ENCODE measurements at places on chromosomes 7 and 10. TPM values are rescaled to one million over a fixed set of nuclear protein-coding genes. Genes with fewer than 3 reads are reported as not detected.

- H3K27ac ChIP-seq, result no peak overlapping the region
- DNase-seq, result no peak
- no peaks in the 10 kb centered on the region for H3K4me1 ChIP-seq
- peaks cover 25% of the 10 kb centered on the region for H3K27me3 ChIP-seq
These were observed 46.4 kb upstream of the LEP start for GRCh38 chr7:128194533-128195282.

GRCh38 chr10:99958806-99959205 lies 50.9 kb downstream of the DNMBP start:
- no peak overlapping the region for H3K4me3 ChIP-seq
- H3K36me3 ChIP-seq, result peaks cover 33% of the 10 kb centered on the region
- H3K27me3 ChIP-seq, result no peaks in the 10 kb centered on the region
- H3K27ac ChIP-seq, result no peak overlapping the region
- peaks cover 6% of the 10 kb centered on the region for H3K4me1 ChIP-seq

GRCh38 chr7:29398011-29398410 lies 165.6 kb upstream of the PRR15 start:
- H3K27ac ChIP-seq, result no peak overlapping the region
- H3K27me3 ChIP-seq, result no peaks in the 10 kb centered on the region
- H3K4me1 ChIP-seq, result no peaks in the 10 kb centered on the region
- DNase-seq, result no peak
- peaks cover 11% of the 10 kb centered on the region for H3K36me3 ChIP-seq
- no peak overlapping the region for H3K4me3 ChIP-seq

VWDE gene
- total RNA-seq, result 3.0 TPM

DNA sequence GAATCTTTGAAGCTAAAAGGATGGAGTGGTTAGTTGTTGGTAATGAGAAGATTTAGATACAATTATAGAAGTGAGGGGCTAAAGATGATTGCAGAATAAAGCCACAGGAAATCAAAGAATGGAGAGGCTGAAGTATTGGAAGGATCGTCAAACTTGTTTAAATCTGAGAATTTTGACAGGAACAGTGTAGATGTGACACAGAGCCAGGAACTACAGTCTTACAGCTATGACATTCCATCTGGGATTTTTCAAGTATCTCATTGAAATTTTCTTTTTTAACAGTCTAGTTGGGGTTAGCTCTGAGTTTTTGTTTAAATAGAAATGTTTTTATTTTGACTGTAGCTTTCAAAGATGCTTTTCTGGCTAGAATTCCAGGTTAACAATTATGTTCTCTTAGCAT lies 181.4 kb downstream of the NRG3 start:
- H3K36me3 ChIP-seq, result no peaks in the 10 kb centered on the region
- no peak for DNase-seq
- H3K4me1 ChIP-seq, result peaks cover 6% of the 10 kb centered on the region
- H3K27ac ChIP-seq, result no peak overlapping the region

- no peaks in the 10 kb centered on the region for H3K36me3 ChIP-seq
- no peak overlapping the region for H3K4me3 ChIP-seq
- no peaks in the 10 kb centered on the region for H3K4me1 ChIP-seq
- no peak overlapping the region for H3K27ac ChIP-seq
- DNase-seq, result no peak
These were observed 164.5 kb downstream of the HERPUD2 start for GRCh38 chr7:35530124-35531109.

COL28A1 gene
- 0.29 TPM for total RNA-seq

- no peak overlapping the region for H3K4me3 ChIP-seq
- no peak overlapping the region for H3K27ac ChIP-seq
- no peaks in the 10 kb centered on the region for H3K27me3 ChIP-seq
- no peak for DNase-seq
These were observed 125.7 kb upstream of the CDK1 start for GRCh38 chr10:60652628-60653027.

HOXA4 gene
- 2.6 TPM for total RNA-seq

GRCh38 chr10:128364631-128365030 lies 238.4 kb upstream of the MKI67 start:
- H3K4me3 ChIP-seq, result no peak overlapping the region
- no peaks in the 10 kb centered on the region for H3K36me3 ChIP-seq
- no peak for DNase-seq
- H3K27ac ChIP-seq, result no peak overlapping the region

DNA sequence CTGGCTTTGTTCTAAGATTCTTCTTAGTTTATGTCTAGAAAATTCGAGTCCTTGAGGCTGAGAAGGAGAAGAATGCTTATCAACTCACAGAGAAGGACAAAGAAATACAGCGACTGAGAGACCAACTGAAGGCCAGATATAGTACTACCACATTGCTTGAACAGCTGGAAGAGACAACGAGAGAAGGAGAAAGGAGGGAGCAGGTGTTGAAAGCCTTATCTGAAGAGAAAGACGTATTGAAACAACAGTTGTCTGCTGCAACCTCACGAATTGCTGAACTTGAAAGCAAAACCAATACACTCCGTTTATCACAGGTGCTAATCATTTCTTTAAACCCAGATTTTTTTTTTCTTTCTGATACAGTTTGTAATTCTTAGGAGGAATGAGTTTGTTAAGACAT lies 6.7 kb downstream of the CEP55 start:
- H3K36me3 ChIP-seq, result peaks cover 26% of the 10 kb centered on the region
- H3K4me1 ChIP-seq, result peaks cover 27% of the 10 kb centered on the region
- H3K4me3 ChIP-seq, result no peak overlapping the region
- DNase-seq, result no peak
- H3K27ac ChIP-seq, result no peak overlapping the region

DNA sequence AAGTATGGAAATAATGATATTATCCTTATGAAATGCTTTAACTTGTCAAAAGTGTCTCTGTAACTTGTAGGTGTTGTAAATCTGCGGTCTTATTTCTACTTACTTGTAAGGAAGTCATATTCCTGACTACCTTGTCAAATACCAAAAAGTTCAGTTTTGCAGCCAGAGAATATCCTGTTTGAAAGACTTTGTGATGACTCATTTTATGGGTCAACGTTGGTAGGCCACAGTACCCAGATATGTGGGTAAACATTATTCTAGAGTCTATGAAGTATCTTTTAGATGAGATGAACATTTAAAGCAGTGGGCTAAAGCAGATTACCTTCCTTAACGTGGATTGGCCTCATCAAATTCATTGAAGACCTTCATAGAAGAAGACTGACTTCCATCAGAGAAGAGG lies 195.3 kb downstream of the PPP1R9A start:
- no peaks in the 10 kb centered on the region for H3K27me3 ChIP-seq
- no peaks in the 10 kb centered on the region for H3K36me3 ChIP-seq
- peaks cover 11% of the 10 kb centered on the region for H3K4me1 ChIP-seq
- no peak overlapping the region for H3K4me3 ChIP-seq
- peak; percentile 30 for DNase-seq
- H3K27ac ChIP-seq, result no peak overlapping the region

- no peak overlapping the region for H3K4me3 ChIP-seq
- no peaks in the 10 kb centered on the region for H3K36me3 ChIP-seq
- H3K27ac ChIP-seq, result no peak overlapping the region
- no peaks in the 10 kb centered on the region for H3K4me1 ChIP-seq
These were observed 39.0 kb downstream of the VSTM4 start for GRCh38 chr10:49076319-49076718.

DNA sequence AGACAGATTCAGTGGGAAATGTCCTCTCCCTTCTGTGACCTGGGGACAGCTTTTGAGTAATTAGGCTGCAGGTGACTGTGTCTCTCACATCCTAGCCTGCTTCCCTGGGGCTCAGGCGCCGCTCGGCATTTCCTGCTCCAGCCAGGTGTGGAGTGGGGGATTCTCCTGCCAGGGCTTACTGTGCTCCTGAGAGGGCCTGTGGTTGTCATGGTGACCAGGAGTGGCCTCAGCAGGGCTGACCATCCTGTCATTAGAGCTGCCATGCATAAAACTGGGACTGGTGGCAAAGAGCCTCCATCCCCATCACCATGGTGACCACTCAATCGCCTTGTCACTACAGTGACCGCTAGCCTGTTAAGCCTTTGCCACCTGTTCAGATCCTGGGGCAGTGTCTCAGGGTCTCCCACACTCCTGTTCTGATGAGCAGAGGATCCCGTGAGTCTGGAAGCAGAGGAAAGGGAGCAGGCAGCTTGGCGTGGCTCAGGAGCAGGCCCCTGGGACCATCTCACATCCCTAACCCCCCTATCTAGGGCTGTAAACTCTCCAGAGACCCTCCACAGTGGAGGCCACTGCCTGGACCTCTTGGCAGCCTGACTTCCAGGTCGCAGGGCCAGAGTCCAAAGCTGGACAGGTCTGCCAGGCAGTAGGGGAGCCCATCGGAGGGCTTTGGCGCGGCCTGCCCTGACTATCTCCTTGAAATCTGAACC lies at the start of gene GCK:
Gene GCK, minus strand, starts transcription at position 154 of the 707 bp plus-strand sequence. CDS start 486 bp downstream, outside the sequence.
- H3K36me3 ChIP-seq, result no peaks in the 10 kb centered on the region
- DNase-seq, result no peak
- no peak within 1 kb of the TSS for H3K27ac ChIP-seq

LIPM gene
- not detected for total RNA-seq

MEST gene
- total RNA-seq, result 39.0 TPM

GRCh38 chr10:63414481-63415260 lies 51.1 kb downstream of the JMJD1C start:
- H3K36me3 ChIP-seq, result peaks cover 6% of the 10 kb centered on the region
- no peak overlapping the region for H3K27ac ChIP-seq
- no peak for DNase-seq
- no peaks in the 10 kb centered on the region for H3K27me3 ChIP-seq
- H3K4me3 ChIP-seq, result no peak overlapping the region
- peaks cover 18% of the 10 kb centered on the region for H3K4me1 ChIP-seq

- H3K36me3 ChIP-seq, result peaks cover 24% of the 10 kb centered on the region
- no peak overlapping the region for H3K4me3 ChIP-seq
- peak; percentile 56 for DNase-seq
- H3K4me1 ChIP-seq, result no peaks in the 10 kb centered on the region
- H3K27ac ChIP-seq, result no peak overlapping the region
These were observed 5.2 kb downstream of the MRPS24 start for GRCh38 chr7:43864126-43864525.

CAMK2B gene
- 1.8 TPM for total RNA-seq

- peaks cover 7% of the 10 kb centered on the region for H3K4me1 ChIP-seq
- H3K4me3 ChIP-seq, result no peak overlapping the region
- H3K36me3 ChIP-seq, result no peaks in the 10 kb centered on the region
- H3K27ac ChIP-seq, result no peak overlapping the region
- H3K27me3 ChIP-seq, result peaks cover 31% of the 10 kb centered on the region
- DNase-seq, result peak; percentile 22
These were observed 10.2 kb upstream of the ADO start for GRCh38 chr10:62794306-62794705.
